ENCODE measurements at places on chromosomes 6 and 20.

DNA sequence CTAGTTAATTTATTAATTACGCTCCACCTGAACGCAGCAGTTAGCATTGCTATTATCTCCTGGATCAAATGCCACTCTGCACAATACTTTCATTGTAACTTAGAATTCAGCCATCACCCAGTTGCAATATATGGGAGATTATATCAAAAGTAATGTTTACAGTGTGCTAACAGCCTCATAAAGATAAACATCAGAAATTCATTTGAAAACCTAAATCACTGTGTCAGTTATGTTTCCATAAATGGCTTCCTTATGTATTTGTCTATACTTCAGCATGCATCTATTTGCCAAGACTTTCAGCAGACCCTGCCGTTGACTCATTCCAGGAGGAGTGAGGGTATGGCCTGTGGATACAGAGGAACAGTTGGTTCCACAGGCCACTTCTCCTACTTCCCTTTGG lies 300.1 kb downstream of the TFAP2B start:
- DNase-seq, result no peak

DNA sequence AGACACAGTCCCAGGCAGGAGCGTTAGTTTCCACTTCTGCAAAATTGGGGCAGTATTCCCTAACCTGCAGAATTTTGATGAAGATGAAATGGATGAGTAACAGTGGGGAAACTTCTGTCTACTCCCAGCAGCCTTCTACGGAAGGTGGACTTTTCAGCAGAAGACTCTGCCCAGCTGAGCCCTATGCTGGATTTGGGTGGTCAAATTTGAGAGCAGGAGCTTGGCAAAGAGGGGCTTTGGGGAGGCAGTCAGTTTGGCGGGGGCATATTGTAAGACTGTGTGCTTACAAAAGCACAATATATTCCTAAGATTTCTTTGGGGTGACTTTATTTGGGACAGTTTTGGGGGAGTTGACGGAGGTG lies 5.4 kb upstream of the SDCBP2 start:
- DNase-seq, result no peak

- DNase-seq, result no peak
These were observed 23.3 kb downstream of the NRSN1 start for GRCh38 chr6:24149296-24149695.

GRCh38 chr20:61765871-61766654 lies 299.6 kb downstream of the TAF4 start:
- no peak for DNase-seq

DNA sequence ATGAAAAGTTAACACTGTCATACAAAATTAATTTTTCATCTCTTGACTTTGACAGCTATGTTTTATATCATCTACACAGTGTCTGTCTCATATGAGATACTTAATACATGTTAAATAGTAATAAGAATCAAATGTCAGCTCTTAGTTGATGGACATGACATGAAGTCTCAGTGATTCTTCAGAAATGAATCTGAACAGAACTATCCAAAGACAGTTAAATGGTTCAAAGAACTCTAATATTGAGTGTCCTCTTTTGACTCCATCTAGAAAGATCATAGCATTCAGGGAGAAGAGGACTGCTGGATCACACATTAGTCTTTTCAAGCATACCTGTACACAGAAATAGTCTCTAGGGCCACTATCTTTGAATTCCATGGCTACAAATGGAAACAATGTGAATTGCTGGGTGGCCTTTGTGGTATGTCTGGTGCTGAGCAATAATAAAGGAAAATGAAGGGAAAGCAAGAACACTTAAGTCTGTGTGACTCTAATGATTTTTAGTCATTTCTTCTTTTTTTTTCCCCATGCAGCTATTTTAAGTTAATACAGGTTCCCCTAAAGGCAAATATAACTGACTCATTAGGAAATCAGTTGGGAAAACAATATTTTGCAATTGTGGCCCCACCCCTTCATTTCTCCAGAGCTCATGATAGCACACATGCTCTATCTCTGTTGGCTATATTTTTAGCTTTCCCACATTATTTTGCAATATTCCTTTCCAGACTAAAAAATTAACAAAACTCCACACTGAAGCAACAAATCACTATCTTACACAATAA lies 367.5 kb downstream of the GRIK2 start:
- DNase-seq, result peak; percentile 57

GRCh38 chr20:32478576-32478975 lies 106.6 kb downstream of the NOL4L start:
- no peak for DNase-seq

- DNase-seq, result no peak
These were observed 23.1 kb downstream of the FIG4 start for GRCh38 chr6:109714166-109714565.

- DNase-seq, result no peak
These were observed 40.7 kb downstream of the TAF8 start for GRCh38 chr6:42090819-42091717.

DNA sequence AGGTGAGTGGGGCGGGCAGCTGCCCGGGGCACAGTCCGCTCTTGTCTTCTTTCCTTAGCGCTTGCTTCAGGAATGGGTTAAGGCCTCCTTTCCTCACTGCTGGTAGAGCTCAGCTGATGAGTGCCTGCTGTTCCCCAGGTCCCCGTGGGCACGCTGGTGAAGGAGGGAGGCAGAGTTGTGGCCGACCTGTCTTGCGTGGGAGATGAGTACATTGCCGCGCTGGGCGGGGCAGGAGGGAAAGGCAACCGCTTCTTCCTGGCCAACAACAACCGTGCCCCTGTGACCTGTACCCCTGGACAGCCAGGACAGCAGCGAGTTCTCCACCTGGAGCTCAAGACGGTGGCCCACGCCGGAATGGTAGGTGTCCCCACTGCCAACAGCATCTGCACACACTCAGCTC lies 15.7 kb downstream of the MTG2 start:
- no peak for DNase-seq

DNA sequence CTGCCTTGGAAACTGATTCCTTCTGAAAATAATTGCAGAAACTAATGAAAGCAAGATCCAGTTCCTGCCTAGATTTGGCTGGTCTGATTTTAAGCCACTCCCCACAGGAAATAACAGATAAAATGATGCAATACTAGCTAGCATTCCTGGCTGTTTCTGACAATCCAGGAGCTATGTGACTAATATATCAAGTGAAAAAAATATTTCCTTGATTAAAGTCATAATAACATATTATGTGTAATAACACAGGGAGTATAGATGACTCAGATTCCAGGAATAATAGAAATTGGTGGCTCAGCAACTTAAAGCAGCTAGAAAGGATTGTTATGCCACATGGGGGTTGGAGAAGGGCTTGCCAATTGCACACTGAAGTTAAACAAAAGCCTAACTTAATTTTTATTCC lies 182.7 kb upstream of the SALL4 start:
- peak; percentile 90 for DNase-seq

DNA sequence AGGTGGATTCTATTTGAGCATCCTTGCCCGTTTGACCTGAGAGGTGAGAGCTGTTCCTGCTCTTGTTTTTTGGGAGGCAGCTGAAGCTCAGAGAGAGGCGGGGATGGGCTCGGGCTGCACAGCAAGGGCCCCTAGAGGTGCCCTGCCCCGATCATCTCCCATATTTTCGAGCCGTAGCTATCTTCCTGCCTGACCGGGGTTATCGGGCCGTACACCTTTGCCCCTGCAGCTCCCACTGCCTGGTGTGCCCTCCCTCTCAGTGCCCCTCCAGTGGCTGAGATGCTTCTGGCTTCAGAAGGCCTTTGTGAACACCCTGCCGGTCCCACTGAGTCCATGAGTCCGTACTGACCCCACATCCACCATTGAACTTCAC lies 6.7 kb downstream of the SRC start:
- DNase-seq, result no peak

DNA sequence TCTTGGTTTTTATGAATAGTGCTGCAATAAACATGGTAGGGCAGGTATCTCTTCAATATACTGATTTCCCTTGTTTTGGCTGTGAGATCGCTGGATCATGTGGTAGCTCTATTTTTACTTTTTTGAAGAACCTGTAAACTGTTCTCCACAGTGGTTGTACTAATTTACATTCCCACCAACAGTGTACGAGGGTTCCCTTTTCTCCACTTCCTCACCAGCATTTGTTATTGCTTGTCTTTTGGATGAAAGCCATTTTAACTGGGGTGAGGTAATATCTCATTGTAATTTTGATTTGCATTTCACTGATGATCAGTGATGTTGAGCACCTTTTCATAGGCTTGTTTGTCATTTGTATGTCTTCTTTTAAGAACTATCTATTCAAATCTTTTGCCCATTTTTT lies 8.0 kb upstream of the ARG1 start:
- DNase-seq, result no peak

DNA sequence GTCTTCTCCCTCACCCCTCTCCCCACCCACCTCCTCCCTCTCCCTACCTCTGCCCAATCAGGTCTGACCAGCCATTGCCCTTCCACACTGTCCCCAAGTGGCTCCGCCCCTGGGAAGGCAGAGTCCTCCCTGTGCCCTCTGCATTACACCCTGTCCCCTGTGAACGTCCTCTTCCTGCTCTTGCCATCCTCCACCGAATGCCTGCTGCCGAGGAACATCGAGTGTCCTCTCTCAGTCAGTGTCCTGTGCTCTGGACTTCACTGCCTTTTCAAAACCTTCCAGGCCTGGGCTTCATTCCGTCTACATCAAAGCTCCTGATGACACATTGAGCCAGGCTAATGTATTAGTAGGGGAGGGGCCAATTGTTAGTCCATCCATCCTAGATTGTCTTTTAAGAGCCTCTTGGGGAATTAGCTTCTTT lies 3.3 kb upstream of the PACSIN1 start:
- peak; percentile 6 for DNase-seq

DNA sequence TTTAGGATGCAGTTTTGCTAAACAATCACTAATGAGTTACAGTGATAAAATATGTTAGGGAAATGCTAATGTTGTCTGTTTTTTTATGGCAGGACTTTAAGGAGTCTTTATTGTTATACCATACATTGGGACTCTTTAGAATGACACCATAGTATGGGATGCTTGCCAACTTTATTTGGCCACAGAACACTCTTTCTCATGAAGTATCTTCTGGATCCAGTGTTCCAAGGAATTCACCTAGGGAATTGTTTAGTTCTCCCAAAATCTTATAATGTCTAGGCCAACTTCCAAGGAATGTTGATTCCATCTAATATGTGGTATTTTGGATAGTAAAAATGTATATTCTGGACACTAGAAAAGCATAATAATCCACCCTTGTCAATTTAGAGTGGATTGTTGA lies 3.3 kb downstream of the RIN2 start:
- DNase-seq, result no peak

GRCh38 chr6:3870528-3870925 lies 21.4 kb downstream of the FAM50B start:
- DNase-seq, result no peak

- peak; percentile 50 for DNase-seq
These were observed 71.3 kb upstream of the SLC2A12 start for GRCh38 chr6:134123666-134124208.

- no peak for DNase-seq
These were observed 97.0 kb downstream of the KCNB1 start for GRCh38 chr20:49385465-49385864.

GRCh38 chr20:21706261-21707195 lies 1.1 kb downstream of the PAX1 start:
- no peak for DNase-seq

GRCh38 chr6:32968867-32969684 lies 682 bp downstream of the BRD2 start:
- DNase-seq, result peak; percentile 57

DNA sequence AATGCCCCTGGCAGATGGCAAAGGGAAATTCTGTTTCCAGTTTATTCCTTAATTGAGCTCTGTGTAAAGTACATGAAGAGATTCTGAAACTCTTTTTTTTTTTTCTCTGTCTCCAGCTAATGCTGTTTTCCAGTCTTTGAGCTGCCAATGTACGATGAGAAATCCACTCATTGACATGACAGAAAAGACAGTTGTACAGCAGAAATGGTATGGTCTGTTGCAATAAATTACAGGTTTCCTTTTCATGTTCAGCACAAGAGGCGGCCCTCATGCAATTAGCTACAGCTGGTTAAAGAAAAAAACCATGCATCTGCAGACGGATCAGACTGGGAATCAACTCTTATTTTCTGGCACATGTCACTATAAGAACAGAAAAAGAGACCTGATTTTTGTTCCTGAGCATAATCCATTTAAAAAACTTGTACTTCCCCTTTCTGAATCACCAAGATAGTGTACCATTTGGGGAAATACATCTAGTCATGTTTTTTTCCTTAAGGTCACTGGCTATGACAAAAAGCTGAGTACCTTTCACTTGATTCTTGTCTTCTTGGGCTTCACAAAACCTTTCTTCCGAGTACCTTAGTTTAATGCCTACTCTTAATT lies 289.8 kb upstream of the PREP start:
- no peak for DNase-seq

- DNase-seq, result no peak
These were observed 37.3 kb downstream of the SIM1 start for GRCh38 chr6:100427452-100427851.

DNA sequence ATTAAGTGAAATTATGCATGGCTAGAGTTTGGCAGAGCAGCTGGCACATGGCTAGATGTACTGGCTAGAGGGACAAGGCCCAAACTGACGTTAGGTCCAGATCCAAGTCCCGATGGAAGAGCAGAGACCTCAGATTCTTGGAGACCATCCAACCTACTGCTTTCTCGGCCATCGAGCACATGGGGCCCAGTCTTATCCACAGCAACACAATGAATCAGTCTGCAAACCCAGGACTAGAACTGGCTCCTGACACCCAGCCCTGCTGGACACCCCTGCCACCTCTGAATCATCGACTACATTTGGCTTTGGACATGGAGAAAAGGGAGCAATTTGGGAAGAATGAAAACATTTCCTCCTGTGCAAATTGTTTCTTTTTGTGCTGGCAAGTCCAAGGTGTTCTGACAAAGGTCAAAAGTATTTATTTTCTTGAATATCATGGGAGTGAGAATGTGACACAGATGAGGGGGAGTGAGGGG lies 23.9 kb upstream of the YWHAB start:
- no peak for DNase-seq

- no peak for DNase-seq
These were observed 68.0 kb downstream of the ESR1 start for GRCh38 chr6:151875524-151875923.

GRCh38 chr6:12083302-12083701 lies 71.2 kb downstream of the HIVEP1 start:
- no peak for DNase-seq

DNA sequence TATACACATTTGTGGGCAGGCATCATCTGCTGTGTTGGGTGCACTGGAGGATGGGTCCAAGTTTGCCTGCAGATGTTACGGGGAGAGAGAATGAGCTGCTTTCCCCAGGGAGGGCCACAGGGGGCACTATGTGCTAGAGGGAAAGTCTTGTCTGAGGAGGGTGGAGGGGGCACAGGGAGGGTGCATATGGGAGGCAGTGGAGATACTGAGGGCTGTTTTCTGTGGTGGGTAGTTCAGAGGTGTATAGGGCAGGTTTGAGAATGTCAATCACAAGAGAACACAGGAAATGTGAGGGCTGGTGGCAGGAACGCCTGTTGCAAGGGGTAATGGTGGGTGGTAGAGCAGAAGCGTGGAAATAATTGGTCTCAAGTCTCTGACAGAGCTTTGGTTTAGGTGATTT lies 7.7 kb upstream of the PTPRA start:
- DNase-seq, result no peak

DNA sequence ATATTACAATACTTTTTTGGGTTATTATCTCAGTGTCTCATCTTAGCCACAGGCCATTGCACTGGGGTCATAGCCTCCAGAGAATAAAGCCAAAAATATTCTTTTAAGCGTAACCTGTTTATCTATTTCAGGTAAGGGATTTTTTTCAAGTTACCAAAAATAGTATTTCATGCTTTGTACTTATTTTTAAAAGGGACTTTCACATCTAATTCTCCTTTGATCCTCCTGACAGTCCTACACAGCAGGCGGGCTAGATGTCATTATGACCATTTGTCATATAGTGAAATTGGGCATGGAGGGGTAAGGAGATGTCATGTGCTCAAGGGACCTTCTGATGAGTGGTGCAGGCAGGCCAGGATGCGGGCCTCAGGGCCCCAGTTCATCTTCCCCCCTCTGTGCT lies 68.9 kb downstream of the TBC1D7 start:
- no peak for DNase-seq
